ENCODE measurements at places on chromosomes 16 and 17. TPM values are rescaled to one million over a fixed set of nuclear protein-coding genes. Genes with fewer than 3 reads are reported as not detected.
A peak's percentile ranks its signal among the peaks of the same experiment; 100 is the strongest.

SLFN12L gene
- not detected for total RNA-seq

DNA sequence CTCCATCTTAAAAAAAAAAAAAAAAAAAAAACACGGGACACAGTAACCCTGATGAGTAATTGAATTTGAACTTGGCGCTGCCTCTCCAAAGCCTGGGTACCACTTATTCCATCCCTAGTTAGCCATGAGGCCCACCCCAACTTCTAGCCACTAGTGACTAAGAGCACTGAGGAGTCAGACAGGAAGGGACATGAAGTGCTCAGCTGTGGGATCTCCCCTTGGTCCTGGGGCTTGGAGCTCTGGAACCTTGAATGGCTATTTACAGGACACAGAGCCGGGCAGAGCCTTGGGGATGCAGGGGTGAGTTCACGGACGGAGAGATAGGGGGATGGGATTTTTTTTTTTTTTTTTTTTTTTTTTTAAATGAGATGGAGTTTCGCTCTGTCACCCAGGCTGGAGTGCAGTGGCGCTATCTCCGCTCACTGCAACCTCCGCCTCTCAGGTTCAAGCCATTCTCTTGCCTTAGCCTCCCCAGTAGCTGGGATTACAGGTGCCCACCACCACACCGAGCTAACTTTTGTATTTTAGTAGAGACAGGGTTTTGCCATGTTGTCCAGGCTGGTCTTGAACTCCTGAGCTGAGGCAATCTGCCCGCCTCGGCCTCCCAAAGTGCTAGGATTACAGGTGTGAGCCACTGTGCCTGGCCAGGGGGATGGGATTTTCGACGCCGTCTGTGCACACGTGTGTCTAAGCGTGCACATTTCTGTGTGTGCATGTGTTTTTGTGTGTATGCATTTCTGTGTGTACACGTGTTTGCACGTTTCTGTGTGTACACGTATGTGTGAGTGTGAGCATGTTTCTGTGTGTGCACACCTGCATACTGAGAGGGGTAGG, 20.4 kb upstream of the CIBAR2 start:
- no peak for DNase-seq

DNA sequence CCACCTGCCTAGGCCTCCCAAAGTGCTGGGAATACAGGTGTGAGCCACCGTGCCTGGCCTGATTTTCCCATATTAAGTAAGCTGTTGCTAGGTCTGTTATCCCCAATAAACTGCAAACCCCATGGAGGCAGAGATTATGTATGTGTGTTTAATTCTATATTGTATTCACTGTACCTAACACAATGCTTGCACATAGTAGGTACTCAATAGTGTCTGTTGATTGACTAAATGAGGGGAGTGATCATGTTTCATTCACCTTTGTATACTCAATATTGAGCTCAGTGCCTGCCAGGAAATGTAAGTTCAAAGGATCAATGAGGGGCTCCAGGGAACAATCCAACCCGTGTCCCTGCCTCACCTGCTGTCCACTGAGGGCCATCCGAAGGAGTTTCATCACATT, 14.6 kb upstream of the GGA2 start:
- no peak for DNase-seq

YBX2 gene
- not detected for total RNA-seq

- no peak for DNase-seq
Measured at GRCh38 chr16:79587897-79588296, 12.6 kb downstream of the MAF start.

- no peak for DNase-seq
Measured at GRCh38 chr16:27237219-27238015, 31.2 kb downstream of the NSMCE1 start.

TMC7 gene
- total RNA-seq = 12.5 TPM

DNA sequence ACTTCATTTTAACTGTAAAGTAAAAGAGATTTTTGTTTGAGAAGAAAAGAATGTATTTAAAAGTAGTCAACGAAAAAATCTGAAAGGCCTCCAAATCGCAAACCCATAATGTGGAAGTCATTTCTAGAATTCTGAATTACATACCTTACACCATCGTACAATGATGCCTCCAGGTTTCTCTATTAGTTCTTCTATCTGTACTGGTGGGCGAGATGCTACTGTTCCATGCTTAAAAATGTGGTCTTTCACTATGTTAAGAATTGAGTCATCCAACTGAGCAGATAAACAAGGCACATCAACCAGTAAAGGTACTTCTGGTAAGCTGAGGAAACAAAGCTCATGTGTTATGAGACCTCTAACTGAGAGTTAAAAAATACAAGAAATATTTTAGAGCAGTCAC, 28.5 kb downstream of the CRLF3 start:
- no peak for DNase-seq

GRCh38 chr16:75774197-75774596, 47.9 kb upstream of the CPHXL start:
- DNase-seq = no peak

DNA sequence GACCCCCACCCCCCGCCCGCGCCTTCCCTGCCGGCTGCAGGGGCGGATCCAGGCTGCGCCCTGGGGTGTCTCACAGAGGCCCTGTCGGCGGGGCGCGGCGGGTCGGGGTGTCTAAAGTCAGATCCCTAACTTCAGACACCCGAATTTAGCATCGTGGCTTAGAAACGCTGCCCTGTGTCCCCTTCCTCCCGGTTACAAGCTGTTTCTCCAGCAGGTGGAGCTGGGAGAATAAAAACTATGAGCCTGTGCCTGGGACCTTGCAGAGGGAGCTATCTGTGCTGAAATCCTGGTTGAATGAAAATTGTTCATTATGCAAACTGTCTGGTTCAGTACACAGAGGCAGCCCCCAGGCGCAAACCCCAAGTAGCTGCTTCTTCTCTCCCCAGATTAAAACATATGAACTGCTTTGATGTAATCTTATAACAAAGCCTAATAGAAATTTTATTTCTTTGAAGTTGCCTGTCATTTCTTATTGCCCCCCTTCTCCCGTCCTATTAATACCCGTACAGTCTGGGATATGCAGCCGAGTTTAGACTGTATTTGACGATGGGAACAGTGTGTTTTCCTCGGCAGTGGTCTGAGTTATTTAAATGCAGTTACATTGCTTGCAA, 79.0 kb downstream of the RPA1 start:
- peak; percentile 68 for DNase-seq

SULT1A1 gene
- total RNA-seq = 1.1 TPM

DNA sequence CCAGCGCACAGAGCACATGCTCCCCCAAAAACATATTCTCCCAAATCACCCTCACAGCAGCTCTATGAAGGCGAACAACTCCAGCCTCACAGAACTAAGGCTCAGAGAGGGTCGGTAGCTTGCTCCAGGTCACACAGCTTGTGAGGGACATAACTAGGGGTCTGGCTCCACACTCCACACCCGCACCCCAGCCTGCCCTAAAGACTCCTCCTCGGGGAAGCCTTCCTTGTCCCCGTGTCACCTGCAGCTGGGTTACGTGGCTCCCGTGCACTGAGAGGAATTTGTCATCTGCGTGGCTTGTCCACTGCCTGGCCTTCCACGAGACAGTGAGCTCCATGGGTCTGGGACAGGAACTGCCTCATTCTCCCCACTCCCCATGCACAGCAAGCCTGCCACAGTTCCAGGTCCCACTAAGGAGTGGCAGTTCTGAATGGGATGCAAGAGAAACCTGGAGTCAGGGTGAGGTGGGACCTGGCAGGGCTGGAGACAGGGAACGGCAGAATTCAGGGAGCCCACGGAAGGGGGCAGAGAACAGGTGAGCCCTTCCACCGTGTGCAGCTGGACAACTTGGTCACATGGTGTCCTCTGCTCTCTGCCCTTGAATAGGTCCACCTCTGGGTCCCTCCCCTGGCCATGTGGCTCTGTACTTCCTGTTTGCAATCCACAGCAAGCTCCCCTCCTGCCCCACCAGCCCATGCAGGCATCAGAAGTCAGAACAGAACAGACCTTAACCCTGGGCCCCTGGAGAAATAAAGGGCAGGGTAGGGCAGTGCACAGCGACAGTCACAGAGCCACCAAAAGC, 27.4 kb downstream of the TNFRSF13B start:
- no peak for DNase-seq

GRCh38 chr17:78210111-78210510, 3.9 kb upstream of the BIRC5 start:
- DNase-seq = no peak

DNA sequence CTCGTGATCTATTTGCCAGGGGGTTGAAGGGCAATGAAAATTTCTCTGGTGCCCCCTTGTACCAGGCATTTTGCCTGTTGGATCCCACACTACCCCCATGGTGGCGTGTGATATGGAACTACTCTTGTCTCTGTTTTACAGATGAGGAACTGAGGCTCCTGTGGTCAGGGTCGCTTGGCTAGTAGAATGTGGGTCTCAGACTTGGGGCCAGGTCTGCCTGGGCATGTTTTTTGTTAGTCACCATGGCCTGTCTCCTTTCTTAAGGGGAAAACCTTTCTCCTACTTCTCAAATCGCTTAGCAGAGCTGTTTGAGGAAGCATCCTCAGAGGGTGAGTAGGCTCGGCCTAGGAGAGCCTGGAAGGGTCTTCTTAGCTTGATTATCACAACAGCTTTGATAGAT, 51.2 kb downstream of the CLEC16A start:
- no peak for DNase-seq

DNA sequence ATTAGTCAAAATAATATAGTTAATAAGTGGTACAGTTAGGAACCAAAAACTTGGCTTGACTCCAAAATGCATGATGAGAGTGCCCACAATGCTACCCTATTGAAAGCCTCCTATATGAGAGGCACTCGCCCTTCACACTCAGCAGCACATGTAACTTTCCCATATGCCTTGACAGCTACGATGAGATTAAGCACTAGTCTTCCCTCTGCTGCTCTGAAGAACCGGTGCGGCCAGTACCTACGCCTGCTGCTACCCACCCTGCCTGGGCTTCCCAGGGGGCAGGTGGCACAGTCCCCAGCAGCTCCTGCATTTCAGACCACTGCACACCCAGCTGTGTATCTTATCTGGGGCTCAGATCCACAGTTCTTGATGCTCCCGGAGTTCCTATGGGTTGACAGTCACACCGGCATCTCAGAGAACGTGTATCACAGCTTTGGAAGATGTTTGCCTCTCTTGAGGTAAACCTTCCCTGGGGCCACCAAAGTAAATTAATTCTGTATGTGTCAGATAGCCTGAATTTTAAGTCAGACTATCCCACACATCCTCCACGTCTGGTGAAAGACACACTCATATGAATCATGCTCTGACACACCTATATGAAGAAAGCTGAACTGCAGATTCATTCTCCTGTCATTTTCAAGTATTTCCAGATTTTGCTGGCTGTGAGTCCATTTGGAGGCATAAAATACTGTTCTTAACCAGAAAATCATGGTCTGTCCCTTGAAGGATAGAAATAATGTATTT, 77.8 kb downstream of the MYH10 start:
- DNase-seq = peak; percentile 60

PRDM7 gene
- total RNA-seq = not detected

RTN4RL1 gene
- 4.3 TPM for total RNA-seq

All from HT1080 (cell line).